ENCODE measurements at places on chromosomes 4 and X. TPM values are rescaled to one million over a fixed set of nuclear protein-coding genes. Genes with fewer than 3 reads are reported as not detected.

STK32B gene
- total RNA-seq = 7.8 TPM

DNA sequence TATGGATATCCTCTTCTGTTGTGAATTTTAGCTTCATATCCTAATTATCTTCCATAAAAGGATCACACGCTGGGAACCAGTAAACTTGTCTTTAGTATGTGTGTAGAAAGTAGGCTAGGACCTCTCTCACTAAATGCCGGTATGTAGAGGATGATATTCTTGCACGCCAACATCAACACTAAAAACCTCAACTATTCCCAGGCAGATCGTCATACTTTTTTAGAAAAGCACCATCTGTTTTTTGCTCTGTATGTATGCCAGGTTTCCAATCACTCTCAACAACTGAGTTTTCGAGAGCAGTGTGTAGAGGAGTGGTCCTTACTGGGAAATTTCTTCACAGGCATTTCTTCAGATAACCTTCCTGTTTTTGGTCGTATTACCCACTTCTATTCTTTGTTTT, 283.6 kb downstream of the GALNTL6 start:
- no peak for DNase-seq

GRCh38 chr4:152805818-152806217, 26.1 kb downstream of the ARFIP1 start:
- DNase-seq = no peak

DNA sequence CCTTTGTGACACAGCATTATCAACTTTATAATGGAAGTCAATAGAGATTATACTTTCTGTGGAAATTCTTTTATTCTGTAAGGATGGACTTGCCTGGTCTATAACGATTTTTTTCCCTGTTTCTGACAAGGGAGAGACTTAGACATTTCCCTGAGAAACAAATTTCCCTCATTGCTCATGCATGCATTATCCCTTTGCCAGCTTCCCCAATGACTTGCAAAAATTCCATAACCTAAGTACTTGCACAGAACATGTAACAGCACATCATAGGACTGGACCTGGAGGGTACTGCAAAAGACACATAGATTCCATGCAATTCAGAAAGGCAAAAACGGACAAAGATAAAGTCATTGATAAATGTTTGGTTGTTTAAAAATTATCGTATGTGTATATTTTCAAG, 166.7 kb downstream of the FHIP1A start:
- no peak for DNase-seq

USP26 gene
- not detected for total RNA-seq

- DNase-seq = no peak
Measured at GRCh38 chr4:146269228-146269653, 54.9 kb downstream of the REELD1 start.

ZNF157 gene
- total RNA-seq = not detected

GRCh38 chr4:31518796-31519250, 798.7 kb downstream of the PCDH7 start:
- DNase-seq = no peak

DNA sequence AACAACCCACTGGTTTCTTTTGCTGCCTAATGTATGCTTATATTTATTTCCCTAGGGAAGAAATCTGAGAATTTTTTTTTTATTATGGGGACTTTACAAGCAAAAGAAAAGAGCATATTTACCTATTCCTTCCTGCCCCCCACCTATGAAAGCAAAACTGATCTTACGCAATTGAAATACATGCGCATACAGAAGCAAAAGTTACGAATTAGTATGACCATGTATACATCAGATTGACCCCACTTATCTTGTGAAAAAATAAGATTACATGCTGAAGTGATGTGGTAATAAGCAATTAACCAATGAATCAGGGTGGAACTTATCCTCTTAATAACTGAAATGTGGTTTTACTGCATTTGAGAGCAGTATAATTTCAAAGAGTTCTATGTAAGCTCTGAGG, 151.0 kb downstream of the TENM3 start:
- no peak for DNase-seq

GRCh38 chr4:154064244-154064643, 275.4 kb upstream of the SFRP2 start:
- DNase-seq = no peak

- no peak for DNase-seq
Measured at GRCh38 chrX:63922221-63922620, 137.2 kb upstream of the ARHGEF9 start.

DNA sequence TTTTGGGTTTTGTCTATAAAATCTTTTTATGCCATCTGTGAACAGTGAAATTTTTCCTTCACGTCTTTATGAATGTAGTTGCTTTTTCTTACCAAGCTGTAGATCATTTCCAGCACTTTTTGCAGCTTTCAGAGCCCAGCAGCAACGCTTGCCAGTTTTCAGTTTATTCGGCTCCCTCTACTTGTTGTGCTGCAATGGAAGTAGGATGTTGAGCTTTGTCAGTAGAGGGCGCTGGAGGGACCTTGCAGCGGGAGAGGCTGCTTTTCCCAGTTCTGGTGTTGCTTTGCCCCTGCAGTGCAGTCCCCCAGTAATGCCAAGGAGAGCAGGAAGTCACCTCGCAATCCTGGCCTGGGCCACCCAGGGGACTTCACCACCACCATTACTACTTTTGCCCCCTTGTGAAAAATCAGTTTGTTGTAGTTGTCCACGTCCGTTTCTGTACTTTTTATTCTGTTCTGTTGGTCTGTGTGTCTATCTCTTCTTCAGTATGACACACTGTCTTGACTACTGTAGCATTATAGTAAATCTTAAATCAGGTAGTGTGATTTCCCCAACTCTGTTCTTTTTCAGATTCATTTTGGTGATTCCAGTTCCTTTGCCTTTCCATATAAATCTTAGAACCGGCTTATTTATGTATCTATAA, 21.8 kb downstream of the CMC4 start:
- DNase-seq = peak; percentile 39

PGAM4 gene
- total RNA-seq = not detected

DNA sequence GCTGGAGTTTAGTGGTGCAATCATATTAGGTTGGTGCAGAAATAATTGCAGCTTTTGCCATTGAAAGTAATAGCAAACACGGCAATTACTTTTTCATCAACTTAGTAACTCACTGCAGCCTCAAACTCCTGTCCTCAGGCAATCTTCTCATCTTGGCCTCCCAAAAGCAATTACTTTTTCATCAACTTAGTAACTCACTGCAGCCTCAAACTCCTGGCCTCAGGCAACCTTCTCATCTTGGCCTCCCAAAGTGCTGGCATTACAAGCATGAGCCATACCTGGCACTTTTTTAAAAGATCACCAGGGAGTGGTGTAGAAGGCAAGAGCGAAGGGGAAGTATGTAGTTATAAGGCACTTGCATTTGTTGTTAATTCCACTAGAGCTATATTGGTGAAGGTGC, 491.1 kb upstream of the ADGRL3 start:
- DNase-seq = no peak

CD40LG gene
- not detected for total RNA-seq

ERAS gene
- total RNA-seq = not detected

RNF128 gene
- total RNA-seq = not detected

LRIT3 gene
- 0.16 TPM for total RNA-seq

DGKK gene
- total RNA-seq = not detected

- DNase-seq = peak; percentile 6
Measured at GRCh38 chrX:9465380-9466123, 694 bp downstream of the TBL1X start.

ADGRG4 gene
- total RNA-seq = 0.05 TPM

DNA sequence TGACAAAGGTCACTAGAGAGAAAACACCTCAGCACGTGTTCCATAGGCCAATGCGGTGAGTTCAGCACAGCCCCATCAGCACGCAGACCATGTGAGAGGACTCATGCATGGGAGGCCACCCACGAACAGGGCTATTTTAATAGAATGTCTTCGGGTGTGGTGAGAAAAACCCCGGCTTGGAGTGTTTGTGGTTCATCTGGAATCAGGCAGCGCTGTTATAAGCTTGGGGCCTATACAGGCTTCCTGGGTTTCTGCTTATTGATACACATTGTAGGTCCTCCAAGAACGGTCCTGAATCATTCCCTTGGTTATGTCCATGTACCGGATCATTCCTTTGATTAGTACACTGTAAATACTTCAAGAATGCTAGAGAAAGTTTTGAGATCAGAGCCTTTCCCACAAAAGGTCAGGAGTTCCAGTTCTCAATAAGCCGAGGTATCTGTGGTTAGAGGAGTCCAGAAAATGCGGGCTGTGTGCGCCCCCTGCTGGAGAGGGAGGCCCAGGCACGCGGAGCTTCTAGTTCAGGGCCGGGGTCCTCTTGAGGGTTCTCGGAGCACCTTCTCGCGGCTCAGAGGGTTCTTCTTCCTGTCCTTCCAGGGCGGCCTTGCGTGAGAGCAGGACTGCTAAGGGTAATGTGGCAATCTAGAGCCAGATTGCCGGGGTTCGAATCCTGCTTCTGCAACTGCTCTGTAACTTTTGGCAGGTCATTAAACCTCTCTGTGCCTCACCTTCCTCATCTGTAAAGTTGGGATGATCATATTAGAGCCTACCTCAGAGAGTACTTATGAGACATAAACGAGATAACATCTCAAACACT, 51.8 kb downstream of the TLR10 start:
- peak; percentile 73 for DNase-seq

GRCh38 chr4:153962311-153963039, 173.6 kb upstream of the SFRP2 start:
- DNase-seq = no peak

DNA sequence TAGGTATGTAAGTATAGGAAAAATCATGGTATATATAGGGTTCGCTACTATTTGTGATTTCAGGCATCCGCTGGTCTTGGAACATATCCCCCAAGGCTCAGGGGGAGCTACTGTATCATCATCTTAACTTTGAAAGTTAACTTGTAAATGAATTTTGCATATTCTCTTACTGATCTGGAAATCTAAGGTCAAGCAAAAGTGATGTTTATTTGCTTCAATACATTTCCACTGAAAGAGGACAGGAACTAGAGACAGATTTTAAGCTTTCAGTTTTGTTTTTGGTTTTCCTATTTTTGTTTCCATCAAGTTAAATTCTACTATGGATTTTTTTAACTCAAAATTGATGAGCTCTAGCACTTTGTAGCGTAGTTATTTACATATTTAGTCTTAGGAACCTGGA, 56.2 kb downstream of the NAF1 start:
- DNase-seq = no peak

- DNase-seq = no peak
Measured at GRCh38 chr4:77819404-77819842, 255 bp upstream of the CNOT6L start.

SOWAHB gene
- not detected for total RNA-seq

DNA sequence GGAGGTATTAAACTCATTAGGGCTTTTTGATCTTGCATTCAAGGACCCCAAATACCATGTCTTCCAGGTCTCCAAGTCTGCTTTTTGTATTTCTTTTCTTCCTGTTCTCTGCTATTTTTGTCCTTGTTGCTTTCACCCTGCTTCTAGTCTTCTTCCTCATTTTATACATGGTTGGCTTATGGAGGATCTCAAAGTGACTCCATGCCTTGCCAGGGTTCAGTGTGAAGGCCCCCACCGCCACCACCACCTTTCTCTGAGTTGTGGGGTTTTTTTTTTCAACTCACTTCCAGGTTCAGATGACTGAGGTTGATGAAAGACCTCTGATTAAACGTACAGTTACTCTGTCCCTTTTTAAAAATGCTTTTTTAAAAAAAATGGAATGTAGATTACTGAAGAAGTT, 96.3 kb downstream of the MAML3 start:
- DNase-seq = no peak

- no peak for DNase-seq
Measured at GRCh38 chr4:108445716-108446115, 174.7 kb upstream of the RPL34 start.

GRCh38 chr4:158068068-158068467, 104.8 kb downstream of the GASK1B start:
- DNase-seq = peak; percentile 48

SRPX gene
- total RNA-seq = 104 TPM

SERPINA7 gene
- total RNA-seq = not detected

DNA sequence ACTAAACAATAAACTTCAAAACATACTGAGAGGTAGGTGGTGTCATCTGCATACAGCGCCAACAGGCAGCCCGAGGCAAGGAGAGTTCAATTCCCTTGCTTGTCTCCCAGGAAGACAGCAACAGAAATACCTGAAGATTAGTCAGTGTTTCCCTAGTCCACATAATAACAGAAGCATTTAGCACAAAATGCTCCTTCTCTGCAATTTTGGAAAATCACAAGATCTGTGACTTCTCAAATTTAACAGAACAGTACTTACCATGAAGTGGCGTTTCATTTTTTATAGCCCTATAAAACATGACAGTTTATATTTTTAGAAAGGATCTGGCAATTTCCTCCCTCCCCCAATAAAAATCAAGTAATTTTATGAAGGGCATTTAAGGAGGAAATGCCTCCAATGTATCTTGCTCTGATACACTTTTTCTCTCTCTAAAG, 67.1 kb upstream of the MYOZ2 start:
- no peak for DNase-seq

DNA sequence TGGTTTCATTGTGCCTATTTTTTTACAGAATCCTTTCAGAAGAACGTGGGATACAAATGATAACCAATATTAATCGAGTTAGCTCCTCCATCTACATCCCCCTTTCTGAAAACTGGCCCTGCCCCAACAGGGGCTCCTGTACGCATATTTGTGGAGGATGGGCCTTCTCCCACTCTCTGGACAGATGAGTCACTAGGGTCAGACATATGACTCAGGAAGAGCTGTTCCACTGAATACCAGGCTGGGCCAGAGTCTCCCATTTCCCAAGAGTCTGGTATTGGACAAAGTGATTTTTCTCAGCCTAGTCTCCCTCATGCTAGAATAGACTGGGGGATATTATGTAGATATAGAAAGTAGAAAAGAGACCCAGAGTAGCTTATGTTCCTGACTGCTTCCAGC, 142.4 kb downstream of the TSPAN5 start:
- peak; percentile 64 for DNase-seq

- no peak for DNase-seq
Measured at GRCh38 chrX:82127228-82128123, 925.6 kb downstream of the SH3BGRL start.

DNA sequence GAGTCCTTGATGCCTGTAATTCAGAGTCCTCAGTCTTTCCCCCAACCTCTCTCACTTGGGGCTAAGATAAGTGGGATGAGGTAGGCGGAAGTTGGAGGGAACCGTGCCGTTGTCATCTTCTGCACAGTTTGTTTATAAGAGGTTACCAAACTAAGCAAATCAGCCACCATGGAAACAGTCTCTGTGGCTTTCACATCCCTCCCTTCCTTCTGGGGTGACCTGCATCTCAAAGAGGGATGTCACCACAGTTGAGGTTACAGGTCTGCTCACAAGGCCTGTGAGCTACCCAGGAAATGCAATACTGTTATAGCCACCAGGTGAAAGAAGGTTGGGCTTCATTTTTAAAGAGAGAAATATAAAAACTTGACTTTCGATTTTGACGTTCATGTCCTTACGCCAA, 26.3 kb downstream of the RTL5 start:
- DNase-seq = no peak

GRCh38 chr4:83362492-83363329, 28.1 kb upstream of the HPSE start:
- peak; percentile 61 for DNase-seq

DNA sequence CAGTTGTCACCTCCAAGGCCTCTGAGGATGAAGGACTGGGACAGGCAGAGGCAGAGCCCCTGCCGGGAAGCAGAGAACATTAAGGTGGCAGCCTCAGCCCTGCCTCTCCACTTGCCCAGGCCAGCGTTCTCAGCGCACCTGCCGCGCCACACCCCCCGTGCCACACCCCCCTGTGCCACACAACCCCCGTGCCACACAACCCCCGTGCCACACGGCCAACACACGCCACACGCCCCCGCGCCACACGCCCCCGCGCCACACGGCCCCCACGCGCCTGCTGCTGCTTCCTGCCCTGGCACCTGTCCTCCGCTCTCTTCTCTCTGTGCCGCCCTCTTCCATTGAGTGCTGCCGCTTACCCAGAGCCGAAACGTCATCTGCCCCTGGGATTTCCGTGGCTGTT, 58.0 kb upstream of the ZFP42 start:
- DNase-seq = no peak

NHS gene
- 1.1 TPM for total RNA-seq

All from endothelial cell of umbilical vein (primary cell).